BJ (cell line): ENCODE measurements at places on chromosomes 6 and 20.

DNA sequence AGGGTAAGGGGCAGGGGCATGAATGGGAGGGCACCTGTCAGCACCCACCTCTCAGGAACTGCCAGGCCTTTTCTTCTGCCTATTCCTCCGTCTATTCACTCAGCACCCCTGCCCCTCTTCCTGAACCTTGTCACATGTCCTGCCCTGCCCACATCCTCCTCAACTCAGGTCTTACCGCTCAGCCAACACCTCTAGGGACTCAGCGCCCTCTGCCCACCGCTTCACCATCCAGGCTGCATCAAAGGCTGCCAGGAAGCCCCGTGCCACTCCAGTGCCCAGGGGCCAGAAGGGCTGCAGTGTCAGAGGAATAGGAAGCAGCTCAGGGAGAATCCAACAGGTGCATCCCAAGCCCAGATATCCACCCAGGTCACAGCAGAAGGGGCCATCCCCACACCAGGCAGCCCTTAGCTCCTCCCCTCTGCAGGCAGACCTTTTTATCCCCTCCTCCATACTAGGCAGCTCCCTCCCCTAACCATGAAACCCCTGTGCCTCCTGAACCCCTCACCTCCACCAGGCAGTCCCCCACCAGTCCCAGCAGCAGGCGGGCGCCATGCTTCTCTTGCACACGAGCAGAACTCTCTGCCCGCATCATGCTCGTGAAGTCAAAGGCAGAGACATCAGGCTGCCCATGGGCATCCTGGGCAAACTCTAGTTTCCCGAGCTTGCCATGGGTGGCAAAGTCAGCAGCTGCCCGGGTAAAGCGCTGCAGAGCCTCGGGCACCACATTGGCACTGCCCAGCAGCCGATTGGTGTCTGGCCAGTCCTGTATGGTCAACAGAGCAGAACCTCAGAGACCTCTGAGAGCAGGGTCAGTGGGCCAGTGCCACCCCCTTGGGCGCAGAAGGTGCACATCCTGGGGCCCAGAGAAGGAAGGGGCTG, 5.5 kb downstream of the MICAL1 start:
- DNase-seq = no peak

- peak; percentile 32 for DNase-seq
Observed at GRCh38 chr6:135568379-135568778, 70.8 kb upstream of the AHI1 start.

- DNase-seq = no peak
Observed at GRCh38 chr20:38404016-38404415, 31.1 kb downstream of the SNHG17 start.

DNA sequence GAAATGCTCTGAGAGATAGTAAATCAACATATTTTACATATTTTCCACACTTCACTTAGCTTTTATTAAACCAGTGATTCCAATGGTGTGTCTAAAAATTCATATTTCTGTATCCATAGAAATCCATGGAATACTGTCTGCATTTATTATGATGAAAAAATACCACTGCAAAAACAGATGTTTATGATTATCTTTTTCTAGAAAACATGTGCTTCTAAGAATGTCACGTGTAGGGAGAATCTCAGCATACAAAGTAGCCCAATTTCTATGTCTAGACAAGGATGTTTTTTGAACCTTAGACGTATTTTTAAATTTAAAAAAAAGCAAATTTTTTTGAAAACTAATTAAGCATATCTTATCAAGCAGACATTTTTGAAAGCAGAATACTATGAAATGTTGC, 622.4 kb downstream of the TENT5A start:
- no peak for DNase-seq

- DNase-seq = no peak
Observed at GRCh38 chr20:46364670-46365486, 41.5 kb downstream of the ELMO2 start.

- no peak for DNase-seq
Observed at GRCh38 chr6:67231092-67231491, 1404.0 kb upstream of the ADGRB3 start.

- DNase-seq = no peak
Observed at GRCh38 chr6:11480541-11480940, 57.0 kb upstream of the TMEM170B start.

GRCh38 chr6:167324111-167324510, 775 bp upstream of the TTLL2 start:
- no peak for DNase-seq

- DNase-seq = no peak
Observed at GRCh38 chr20:36572701-36573102, 695 bp upstream of the TGIF2 start.

DNA sequence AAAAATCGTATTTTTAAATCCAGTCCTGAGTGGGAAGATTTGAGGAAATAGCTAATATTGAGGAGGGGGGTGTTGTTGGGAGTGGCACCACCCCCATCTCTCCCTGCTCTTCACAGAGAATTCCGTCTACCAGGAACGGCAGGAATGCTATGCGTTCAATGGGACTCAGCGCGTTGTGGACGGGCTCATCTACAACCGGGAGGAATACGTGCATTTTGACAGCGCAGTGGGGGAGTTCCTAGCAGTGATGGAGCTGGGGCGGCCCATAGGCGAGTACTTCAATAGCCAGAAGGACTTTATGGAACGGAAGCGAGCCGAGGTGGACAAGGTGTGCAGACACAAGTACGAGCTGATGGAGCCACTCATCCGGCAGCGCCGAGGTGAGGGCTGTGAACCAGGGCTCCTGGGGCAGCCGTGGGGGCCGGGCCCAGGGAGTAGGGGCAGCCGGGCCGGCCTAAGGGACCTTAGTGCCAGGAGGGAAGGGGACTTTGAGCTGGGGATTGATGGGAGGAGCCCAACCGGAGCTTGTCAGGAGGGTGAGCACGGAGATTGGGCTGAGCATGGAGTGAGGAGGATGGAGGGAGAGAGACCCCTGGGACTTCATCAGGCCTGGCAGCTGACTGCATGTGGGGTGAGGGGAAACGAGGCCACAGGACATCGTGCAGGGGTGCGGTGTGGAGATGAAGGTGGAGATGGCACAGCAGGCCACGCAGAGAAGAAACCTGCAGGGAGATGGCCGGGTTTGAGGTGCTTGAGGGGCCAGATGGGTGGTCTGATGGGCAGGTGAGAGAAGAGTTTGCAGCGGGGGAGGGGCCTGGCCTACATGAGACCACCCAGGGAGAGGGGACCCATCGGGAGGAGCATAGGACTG, 41.3 kb downstream of the HLA-DPB1 start:
- no peak for DNase-seq

- no peak for DNase-seq
Observed at GRCh38 chr6:122116119-122116834, 283.2 kb upstream of the HSF2 start.

- no peak for DNase-seq
Observed at GRCh38 chr6:109455437-109456110, at the start of gene MICAL1. MICAL1 (minus strand) TSS chr6:109455772; CDS start chr6:109454196, 1,576 bp downstream.

DNA sequence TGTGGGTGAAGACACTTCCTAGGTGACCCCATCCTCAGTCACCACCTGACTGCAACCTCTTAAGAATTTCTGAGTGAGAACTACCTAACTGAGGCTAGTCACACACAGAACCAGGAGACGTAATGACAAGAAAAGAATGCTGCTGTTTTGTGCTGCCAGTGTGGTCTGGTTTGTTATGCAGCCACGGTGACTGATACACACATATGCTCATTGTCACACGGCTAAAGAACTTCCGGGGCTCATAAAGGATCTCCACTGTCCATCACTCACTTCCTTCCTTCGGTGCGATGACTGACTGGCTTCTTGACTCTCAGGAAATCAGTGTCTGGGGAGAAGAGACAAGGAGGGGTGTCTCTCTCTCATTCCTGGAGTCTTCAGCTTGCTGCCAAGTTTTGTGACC, 88.0 kb downstream of the SLC24A3 start:
- DNase-seq = no peak

DNA sequence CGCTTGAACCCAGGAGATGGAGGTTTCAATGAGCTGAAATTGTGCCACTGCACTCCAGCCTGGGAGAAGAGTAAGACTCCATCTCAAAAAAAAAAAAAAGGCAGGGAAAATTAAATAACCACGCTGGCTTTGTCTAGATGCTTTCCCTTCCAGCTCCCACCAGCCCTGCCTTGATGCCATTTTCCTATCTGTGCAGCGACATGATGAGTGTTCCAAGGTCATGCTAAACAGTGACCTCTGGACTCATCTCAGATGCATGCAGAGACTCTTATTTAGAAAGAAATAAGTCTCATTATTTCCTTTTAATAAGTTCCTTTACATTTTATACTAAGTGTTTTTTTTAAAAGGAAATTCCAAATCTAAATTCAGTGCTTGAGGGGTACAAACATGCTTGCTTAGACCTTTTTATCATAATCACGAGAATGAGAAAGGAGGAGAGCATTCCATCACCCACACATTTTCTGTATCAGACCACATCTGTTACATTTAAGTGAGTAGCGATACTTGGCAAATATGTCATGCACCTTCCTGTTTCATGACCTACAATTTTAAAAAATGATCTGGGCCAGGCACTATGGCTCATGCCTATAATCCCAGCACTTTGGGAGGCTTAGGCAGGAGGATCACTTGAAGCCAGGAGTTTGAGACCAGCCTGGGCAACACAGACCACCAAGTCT, 101.1 kb upstream of the RREB1 start:
- no peak for DNase-seq

DNA sequence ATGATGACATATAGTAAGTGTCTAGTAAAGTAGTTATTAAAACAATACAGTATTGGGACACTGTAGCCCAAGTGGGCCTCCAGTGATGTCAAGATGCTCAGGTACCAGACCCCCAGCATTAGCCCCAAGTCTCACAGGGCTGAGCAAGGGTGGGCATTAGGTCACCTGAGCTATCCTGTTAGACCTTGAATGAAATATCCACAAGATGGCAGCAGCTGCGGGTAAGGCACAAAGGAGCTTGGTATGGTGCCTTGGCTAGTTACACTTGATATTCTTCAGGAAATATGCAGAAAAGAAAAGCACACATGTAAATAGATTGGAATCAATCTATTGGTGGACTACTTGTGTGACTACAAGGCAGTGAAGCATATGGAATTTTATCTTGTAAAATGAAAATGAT, 701.8 kb upstream of the ADGRB3 start:
- DNase-seq = no peak

GRCh38 chr6:63565058-63565726, 7.1 kb upstream of the LOC128125822 start:
- DNase-seq = no peak

DNA sequence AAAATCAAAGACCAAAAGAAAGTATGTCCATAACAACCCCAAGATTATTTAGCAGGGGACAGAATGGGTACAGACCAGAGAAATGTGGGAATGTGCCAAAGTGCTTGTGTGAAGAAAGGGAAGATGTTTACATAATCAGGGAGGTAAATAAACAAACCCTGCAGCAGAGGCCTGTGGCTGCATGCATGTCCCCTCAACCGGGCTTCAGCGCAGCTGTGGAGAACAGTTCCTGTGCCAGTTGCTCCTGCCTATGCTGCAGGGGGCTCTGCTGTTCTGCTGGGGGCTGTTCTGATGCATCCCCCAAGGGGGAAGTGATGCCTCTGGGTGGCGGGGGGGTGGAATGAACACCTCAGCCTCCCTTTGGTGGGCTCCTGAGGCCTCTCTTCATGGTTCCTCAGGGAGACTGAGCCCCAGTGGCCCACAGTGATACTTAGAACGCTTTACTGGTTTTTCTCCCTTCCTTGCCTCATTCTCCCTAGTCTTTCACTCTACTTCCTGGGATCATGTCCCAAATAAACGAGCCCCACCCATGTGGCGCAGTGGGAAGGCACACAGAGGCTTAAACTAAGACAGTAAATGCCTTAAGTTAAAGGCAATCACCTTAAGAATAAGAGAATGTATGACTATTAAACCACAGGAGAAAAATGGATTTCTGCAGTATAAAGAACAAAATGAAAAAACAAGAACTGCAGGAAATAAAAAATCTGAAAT, 23.0 kb downstream of the RAB23 start:
- DNase-seq = no peak

GRCh38 chr6:137002505-137002904, 42.3 kb downstream of the IL20RA start:
- no peak for DNase-seq

DNA sequence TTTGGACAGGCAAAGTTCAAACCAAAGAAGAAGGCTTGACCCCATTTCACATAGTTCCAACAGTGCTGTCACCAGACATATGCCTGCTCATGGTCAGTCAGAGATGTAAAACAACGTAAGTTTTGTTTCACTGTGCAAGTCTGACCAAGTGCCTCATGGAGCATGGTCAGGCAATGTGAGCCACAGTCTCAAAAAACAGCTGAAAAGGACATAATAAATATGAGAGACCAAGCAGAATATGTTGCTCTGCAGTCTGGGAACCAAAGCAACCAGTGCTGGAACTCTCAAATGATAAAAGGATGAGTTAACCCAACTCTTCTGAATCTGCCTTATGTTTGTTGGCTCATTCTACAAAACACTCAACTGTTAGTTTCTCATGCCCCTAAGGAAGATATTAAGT, 39.9 kb upstream of the DST start:
- no peak for DNase-seq

DNA sequence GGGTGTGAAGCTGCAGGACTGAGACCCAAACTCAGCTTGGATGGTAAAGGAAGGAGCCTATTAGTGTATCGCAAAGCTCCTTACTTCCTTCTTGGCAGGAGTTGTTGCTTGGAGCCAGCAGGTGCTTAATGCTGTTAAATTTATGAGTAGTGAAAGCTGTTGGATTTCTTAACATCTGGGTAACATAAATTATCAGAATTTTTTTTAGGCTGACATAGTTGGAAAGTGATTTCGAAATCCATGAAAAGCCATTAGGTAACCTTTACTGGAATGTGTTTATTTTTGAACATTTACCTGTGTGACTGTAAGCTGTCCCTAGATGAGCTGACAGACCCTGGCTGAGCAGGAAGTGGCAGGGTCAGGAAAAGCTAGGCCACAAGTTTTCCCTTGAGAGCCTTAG, 470.4 kb upstream of the SLC35B3 start:
- DNase-seq = no peak

DNA sequence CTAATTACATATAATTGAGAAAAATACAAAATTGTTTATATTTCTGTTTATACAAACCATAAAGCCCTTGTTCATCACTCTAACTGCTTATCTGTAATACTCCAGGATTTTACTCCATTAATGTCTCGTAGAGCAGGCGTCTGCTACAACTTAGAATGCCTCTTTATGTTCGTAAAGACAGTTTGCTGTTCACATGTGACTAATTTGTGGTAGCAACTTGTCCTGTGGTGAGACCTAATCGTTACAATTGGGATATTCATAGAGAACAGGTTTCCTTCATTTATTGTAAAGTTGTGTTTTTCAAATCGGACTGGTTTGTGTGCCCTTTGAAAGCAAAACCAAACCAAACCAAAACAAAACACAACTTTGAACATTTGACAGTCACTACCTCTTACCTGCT, 149.7 kb downstream of the ASCC3 start:
- DNase-seq = no peak

- no peak for DNase-seq
Observed at GRCh38 chr6:78896227-78896626, 28.9 kb downstream of the IRAK1BP1 start.

- DNase-seq = no peak
Observed at GRCh38 chr6:26232306-26232939, 132.6 kb upstream of the BTN3A2 start.

- DNase-seq = no peak
Observed at GRCh38 chr20:45917790-45918141, 5.8 kb upstream of the PLTP start.
